ENCODE measurements at places on chromosomes 4 and X.

DNA sequence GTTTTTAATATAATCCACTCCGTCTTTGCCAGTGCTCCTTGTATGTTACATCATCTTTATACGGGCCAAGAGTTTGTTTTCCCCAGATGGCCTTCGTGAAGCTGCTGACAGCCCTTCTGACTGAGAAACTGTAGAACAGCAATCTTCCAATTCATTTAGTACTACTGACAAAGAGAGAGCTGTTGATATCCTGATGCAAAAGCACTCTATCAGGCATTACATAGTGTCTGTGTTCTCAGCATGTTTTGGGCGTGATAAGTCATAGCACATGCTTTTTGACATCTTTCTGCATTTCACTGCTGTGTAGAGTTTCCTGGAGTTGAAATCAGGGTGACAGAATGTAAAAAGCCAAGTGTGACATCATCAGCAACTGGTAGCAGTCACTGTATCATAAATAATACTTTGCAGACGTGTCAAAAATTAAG, 746.3 kb upstream of the FAM241A start:
- no peak for DNase-seq

DNA sequence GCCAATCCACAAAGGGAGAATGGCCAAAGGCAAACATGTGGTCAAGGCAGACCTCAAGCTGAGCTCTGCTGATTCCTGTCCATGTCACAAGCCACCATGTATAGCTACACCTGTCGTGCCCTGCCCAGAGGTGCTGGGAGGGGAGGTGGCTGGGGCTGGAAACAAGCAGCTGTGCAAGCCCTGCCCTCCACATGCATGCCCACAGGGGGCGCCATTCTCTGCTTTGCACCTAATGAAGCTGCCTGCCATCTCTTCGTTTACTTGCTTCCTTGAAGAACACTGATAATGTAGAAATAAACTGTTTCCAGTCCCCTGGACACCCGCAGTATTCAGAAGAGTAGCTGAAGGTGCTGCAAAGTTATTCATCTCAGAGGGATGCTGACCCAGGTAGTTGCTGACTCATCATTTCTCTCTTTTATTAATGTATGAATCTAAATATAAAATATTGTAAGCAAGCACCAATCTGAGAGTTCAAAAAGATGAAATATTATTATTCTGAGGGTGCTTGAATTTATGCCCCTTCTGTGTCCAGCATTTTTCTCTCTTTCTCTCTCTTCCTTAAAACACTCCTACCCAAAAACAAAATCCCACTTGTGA, 278.6 kb downstream of the ADGRA3 start:
- peak; percentile 83 for DNase-seq

DNA sequence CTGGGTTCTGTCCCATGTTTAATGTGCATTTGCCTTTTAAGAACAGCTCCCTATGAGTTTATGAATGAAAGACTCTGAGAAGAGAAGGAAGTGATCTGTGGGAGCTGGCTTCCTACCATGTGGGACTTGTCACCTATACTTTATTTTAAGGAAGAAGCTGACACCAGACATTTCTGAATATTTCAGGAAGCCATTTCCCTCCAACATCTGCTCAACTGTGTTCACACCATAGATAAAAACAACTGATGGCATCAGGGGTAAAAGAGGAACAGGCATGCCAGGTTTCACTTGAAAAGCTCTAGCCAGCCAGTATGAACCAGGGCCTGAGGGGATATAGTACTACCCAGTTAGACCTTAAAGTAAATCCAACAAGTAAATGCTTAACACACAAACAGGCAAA, 116.0 kb downstream of the COL4A6 start:
- DNase-seq, result no peak

- no peak for DNase-seq
These were observed 1115.5 kb downstream of the NLGN4X start for GRCh38 chrX:5113128-5113527.

- no peak for DNase-seq
These were observed 374.8 kb downstream of the PDGFC start for GRCh38 chr4:156596706-156597329.

- no peak for DNase-seq
These were observed 33.8 kb downstream of the CLDN2 start for GRCh38 chrX:106954041-106954440.

GRCh38 chr4:118916691-118917289, 28.1 kb downstream of the SYNPO2 start:
- DNase-seq, result no peak

- no peak for DNase-seq
These were observed 539.8 kb upstream of the SLIT2 start for GRCh38 chr4:19711871-19712270.

- no peak for DNase-seq
These were observed 46.4 kb downstream of the BEX1 start for GRCh38 chrX:103017542-103017941.

DNA sequence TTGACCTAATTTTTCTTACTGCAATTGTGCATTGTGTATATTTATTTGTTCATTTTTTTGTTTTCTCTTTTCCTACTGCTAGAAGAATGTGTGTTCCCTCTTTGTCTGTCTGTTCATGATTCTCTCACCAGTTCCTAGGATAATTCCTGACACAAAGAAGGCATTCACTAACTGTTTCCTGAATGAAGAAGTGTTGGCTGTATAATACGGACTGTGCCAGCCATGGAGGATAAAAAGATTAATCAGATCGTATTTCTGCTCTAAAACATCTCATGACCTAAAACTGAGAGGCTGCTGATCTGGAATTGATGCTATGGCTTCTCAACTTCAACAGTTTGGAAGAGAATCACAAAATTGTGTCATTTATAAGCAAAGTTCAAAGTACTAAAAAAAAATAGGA, 563.1 kb upstream of the FRG1 start:
- no peak for DNase-seq

GRCh38 chrX:118551426-118551825, 55.8 kb downstream of the DOCK11 start:
- no peak for DNase-seq

DNA sequence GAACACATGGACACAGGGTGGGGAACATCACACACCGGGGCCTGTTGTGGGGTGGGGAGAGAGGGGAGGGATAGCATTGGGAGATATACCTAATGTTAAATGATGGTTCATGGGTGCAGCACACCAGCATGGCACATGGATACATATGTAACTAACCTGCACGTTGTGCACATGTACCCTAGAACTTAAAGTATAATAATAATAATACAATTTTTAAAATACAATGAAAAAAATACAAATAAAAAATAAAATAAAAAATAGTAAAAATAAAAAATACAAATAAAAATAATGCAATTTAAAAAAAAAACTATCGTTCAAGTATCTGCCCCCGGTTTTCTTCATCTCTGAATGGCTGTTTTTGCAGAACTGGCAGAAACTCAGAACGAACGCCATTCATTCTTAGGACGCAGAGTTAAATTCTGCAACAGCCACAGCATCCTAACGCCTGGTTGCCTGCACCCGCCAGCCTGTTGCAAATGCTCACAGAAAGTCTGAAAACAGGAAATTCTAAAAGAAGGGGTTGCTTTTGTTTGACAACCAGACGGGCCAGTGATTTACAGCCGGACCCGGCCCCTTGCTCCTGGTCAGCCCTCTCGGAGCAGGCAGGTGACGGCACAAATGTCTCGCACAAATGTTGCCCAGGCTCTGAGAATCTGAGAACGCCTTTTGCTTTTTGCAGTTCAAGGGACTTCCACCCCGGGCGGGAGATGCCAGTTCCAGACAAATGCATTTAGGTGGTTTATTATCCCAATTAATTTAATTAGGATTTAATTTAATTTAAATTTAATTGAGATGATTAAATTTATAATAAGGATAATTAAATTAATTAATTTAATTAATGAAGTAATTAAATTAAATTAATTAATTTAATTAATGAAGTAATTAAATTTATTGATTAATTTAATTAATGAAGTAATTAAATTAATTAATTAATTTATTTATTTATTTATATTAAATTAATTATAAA, 47.8 kb downstream of the CRLF2 start:
- DNase-seq, result no peak

GRCh38 chr4:53633608-53634007, 42.3 kb upstream of the LNX1 start:
- no peak for DNase-seq

- no peak for DNase-seq
These were observed 208.4 kb upstream of the NPY2R start for GRCh38 chr4:154999950-155000578.

- DNase-seq, result no peak
These were observed 326.6 kb upstream of the F9 start for GRCh38 chrX:139203651-139204570.

DNA sequence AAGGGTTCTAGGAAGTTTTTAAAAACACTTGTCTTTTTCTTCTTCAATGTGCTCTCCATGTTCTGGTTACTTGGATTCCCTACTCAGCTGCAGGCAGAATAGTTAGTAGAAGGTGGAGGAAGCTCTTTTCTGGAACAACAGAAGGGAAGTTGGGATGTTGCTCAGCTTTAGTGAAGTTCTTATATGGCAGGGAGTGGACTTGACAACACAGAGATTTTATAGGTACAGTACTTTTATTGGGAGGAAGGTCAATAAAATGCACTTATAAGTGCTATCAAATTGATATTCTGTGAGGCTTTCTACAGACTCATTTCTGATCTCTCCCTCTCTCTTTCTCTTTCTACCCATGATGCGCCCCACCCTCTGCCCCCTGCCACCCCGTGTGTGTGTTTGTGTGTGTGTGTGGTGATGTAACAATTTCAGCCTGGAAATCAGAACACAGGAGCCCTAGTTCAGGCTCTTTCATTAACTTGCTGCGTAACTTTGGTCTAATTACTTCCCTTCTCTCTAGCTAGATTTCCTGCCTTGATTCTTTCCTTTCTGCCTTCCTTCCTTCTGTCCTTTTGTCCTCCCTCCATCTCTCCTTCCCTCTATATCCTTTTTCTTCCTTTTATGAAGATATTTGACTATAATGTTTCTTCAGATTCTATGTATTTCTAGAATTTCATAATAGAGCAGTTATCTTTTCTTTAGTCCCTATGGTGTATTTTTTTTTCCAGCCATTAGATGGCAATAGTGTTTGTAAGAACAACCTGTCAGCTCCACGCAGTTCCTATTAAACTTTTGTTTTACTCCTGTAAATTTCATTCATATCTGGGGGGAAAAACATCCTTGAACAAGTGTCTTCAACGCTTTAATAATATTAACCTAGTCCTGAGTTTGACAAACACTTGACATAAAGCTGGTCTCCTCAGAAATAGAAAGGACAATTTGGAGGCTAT, 37.1 kb downstream of the HEPH start:
- no peak for DNase-seq

DNA sequence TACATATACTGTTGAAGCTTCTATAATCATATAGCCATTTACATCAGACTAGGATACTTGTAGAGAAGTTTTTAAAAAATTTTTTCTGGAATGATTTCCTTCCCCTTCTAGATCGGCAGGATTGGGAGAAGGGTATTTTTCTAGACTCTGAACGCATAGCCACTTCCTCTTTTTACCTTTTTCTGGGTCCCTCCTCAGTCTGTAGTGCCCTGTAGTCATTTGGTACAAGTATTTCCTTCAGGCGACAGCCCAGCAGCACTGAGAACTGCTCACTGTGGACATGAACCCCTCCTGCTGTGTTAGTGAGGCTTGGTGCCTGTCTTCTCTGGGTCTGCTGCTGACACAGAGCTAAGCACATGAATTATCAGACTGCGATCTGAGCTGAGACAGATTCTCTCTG, 255.4 kb downstream of the ARHGAP10 start:
- no peak for DNase-seq

DNA sequence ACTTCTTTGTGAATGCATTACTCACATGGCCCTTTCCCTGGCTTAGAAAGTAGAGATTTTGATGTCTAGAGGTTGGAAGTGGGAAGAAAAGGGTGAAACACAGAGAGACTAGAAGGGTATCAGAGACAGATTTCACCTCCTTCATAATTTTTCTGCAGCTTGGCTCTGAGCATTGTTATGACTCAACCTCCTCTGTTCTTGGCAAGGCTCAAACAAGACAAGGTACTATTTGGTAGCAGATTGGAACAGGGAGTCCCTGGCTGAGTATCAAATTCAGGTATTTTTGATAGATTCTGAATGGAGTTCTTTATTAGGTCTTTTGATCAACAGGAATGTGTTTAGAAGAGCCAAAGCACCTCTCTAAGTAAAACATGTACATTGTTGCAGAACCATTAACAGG, 146.3 kb upstream of the CHRDL1 start:
- DNase-seq, result no peak

GRCh38 chr4:138832563-138832962, 183.0 kb upstream of the NOCT start:
- DNase-seq, result no peak

DNA sequence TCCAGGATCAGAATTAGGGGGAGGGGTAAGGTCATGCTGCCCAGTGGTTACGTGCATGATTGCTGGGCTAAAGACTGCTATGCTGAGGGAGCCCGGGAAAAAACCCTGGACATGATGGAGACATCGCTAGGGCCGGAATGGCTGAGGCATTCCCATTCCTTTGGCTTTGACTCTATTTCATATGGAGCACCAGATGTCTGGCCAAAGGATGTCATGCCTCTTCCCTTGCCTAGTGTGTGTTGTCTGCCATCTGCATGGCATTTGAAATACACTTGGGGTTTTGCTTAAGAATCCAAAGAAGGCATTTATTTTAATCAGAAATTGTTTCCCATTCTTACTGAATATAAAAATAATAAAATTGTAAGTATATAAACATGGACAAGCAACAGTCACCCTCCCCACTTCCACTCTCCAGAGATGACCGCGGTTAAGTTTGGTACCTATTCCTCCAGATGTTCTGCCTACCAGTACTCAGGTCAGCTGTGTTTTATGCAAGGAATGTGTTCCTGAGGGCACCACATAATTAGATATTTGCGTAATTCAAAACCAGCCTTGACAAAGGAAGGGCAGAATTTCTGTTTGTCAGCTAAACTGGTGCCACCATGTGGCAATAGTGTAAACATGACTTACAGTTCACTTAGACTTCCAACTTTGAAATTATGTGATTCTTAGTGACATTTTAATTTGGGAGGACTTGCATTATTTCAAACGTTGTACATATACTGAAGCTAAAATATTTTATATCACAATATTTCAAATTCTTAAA, 105.9 kb downstream of the CT47B1 start:
- peak; percentile 54 for DNase-seq

DNA sequence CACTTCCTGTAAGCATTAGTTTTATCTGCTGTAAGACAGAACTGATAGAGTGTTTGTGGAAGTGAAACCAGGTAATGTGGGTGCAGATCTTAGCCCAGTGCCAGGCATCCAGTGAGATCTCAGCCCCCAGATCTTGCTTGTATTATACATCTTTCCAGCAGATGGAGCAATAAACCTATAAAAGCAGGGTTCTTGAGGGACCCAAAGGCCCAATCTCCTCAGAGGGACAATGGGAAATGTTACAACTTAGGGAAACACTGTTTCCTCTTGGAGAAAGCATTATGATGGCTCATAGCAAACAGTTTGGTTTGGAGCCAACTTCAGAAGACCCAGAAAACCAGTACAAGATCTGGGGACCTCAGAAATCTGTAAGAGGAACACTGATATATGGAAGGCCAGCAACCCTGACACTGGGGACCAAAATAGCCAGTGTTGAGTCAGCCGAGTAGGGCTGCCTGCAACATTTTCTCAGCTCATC, 206.3 kb downstream of the SLC7A11 start:
- peak; percentile 33 for DNase-seq

DNA sequence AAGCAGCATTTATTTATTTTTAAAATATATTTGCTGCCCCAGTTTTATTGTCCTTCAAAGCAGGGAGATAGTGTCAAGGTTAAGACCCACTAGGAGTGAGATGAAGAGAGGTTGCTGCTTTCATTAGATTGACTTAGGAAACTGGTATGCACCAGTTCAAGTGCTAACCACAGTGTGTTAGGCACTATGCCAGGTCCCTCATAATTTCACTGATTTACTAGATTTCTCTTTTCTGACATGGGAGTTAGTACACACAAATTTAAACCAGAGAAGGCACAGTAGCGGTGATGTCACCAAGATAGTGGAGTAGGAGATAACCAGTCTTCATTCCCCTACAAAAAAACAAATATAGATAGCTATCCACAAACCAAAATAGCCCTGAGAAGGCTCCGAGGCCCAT, 14.3 kb downstream of the RRAGB start:
- DNase-seq, result no peak
